ENCODE measurements at places on chromosomes 4 and X.

DNA sequence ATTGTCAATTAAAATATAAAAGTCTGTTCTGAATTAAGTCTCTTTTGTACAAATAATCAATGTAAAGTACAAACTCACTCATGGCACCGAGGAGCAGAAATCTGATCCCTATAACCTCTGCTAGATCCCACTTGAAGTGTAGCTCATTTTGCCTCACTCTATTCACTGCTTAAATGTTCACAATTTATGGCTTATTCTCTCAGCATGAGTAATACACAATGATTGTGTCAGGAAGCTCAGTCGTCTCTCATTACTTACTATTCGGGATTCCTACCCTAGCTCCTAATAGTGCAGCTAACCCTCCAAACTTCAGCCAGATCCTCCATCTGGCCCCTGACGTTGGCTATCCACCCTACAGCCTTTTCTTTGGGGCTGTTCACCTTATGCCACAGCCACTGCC, 4.7 kb upstream of the AMMECR1 start:
- DNase-seq = no peak

DNA sequence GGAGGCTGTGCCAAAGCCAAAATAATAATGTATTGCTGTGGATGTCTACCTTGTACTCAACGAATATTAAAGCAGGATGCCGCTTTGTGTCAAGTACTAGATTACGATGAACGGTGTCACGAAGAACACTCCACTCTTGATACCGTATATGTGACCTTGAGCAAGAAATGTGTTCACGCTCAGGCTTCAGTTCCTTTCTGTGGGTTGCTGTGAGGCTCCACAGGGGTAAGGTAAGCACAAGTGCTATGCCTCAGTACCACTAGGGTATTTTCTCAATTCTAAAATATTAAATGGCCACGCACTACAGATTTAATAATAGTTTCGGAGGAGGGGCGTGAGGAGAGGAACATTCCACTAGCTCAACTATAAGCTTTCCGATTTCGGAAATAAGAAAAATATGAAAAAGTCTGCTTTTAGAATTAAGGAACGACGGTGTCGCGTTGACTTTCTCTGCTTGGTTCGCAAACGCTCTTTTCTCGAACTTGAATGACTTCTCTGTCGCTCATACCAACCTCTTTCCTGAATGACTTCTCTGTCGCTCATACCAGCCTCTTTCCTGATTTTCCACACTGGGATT, 607 bp upstream of the SCOC start:
- DNase-seq = peak; percentile 28

DNA sequence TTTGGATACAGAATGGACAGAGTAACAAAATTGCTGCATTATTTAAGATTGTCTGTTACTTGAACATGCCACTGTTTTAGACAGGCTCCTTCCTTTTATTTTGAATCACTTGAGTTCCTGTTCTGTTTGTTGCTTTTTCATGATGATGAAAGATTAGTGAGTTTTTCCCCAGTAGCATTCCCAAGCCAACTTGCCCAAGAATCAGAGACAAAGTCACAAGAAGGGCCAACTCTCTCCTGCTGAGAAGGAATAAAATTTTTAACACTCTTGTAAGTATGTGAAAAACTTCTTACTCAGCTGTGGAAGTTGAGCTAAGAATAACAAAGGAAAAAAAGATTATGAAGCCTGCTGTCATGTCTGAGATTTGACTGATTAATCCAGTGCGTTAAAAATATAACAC, 104.2 kb downstream of the KLHL8 start:
- no peak for DNase-seq

DNA sequence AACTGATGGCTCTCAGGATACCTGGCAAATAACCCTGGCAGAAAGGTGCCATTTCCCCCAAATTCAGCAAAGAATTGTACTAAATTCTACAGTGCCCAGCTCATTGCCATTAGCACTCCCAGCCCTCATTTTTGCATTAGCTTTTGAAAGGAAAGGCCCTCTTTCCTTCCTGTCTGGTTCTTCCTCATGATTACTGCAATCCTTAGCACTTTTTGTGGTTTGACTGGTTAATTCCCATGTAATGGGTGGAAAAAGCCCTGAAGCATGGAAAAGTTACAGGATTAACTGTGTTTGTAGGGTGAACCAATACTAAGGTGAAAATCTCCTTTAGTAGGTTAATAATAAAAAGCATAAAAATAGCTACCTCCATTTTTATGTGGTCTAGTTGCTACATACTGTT, 139.5 kb downstream of the NPNT start:
- no peak for DNase-seq

DNA sequence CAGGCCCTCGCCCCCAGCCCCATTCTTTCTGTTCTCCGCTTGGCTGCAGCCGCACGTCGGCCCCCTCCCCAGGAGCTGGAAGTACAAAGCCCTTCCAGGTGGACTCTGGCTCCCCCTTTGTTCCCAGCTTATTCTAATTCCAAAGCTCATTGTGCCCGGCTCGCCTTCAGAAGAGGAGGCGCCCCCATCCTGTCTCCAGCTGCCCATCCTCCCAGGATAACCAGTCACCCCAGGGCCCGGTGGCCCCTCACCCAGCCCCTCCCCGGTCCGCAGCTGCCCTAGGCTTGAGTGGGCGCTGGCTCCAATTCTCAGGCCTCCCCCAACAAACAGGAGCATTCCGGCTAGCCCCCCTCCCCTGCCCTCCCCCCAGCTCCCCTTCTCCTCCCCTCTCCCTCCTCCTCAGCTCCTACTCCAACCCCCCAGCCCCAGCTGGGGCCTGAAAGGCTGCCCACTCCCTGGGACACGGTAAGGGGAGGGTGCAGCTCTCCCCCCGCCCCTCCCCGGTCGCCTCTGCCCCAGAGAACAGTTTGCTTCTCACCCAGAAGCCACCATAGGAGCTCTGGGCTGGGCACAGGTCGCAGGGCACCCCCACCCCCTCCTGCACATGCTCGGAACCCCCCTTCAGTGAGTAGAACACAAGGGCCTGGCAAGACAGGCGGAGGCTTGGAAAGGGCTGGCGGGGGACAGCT, 3.1 kb upstream of the SLC6A8 start:
- DNase-seq = no peak

DNA sequence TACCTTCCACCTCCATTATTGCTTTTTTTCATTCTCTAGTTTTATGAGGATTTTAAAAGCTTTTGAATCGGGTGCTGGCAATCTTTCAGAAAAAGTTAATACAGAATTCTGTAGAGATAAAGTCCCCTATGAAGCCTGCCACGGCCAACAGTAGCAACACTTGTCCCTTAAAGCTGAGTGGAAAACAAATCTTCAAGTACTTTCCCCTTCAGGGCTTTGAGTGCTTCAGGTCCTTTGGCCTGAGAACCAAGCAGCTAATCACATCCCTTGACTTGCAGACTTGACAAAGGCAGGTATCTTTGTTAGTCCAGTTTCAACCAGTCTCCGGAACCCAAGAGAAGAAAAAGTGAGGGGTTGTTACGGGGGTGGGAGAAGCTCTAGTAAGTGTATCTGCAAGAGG, 144.4 kb downstream of the ATG4A start:
- DNase-seq = no peak

- DNase-seq = no peak
These were observed 4.3 kb downstream of the CPLX1 start for GRCh38 chr4:821631-822030.

GRCh38 chr4:24722026-24722568, 73.3 kb upstream of the SOD3 start:
- no peak for DNase-seq

- DNase-seq = no peak
These were observed 36.9 kb upstream of the GDPD2 start for GRCh38 chrX:70386235-70386634.

GRCh38 chr4:137664046-137664387, 131.7 kb upstream of the PCDH18 start:
- no peak for DNase-seq

- DNase-seq = no peak
These were observed 123.9 kb downstream of the MID1 start for GRCh38 chrX:10496345-10496965.

- no peak for DNase-seq
These were observed 164.1 kb downstream of the DTHD1 start for GRCh38 chr4:36445480-36445879.

DNA sequence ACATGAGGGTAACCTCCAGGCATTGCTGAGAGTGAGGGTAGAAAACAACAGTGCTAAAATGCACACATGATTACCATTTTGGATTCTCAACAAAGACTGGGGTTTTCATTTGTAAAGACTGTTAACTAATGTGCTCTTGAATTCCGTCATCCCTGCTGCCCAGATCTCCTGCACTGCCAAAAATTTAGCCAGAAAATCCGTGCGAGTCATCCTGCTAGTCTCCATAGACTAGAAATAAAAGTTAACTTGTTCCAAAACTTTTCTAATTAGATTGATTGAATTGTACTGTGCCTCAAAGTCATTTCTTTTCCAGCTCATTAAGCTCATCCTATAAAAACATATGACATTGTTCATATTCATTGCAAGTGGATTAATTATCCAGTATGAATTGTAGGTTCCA, 99.8 kb downstream of the ARSF start:
- DNase-seq = no peak

DNA sequence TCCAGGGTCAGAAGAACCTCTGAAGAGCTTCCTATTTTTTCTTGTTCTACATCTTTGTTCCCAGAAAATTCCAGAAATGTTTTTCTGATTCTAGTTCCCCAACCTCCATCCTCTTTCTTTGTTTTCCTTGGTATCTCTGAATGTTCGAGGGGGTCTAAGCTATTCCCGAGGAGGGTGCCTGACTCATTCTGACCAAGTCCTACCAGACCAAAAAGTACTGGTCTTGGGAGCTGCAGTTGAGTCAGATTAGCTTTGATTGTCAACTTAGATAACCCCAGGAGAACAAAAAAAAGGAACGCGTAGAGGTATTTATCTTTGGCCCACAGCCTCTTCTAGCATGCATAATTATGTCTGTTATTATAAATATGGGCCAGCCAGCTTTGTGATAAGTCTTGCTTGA, 12.1 kb upstream of the TENM3 start:
- no peak for DNase-seq

DNA sequence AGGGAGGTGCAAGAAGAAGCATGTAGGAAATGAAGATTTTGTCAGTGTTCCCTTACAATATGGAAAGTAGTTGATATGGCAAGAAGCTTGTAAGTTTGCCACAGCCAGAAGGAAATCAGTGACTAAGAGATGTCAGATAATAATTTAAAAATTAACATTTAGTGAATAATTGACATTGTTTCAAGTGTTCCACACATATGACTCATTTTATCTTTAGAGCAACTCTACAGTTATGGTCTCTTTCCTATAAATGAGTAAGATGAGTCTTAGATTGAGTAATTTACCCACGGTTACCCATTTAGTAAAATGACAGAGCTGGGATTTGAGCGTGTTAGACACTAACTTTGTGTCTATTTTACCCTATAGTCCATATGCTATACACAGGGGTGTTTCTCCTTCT, 300.3 kb upstream of the IRS4 start:
- DNase-seq = peak; percentile 8

GRCh38 chr4:70753630-70754029, 31.9 kb downstream of the RUFY3 start:
- DNase-seq = no peak

- DNase-seq = no peak
These were observed 205.9 kb downstream of the AASDH start for GRCh38 chr4:56181140-56181953.

DNA sequence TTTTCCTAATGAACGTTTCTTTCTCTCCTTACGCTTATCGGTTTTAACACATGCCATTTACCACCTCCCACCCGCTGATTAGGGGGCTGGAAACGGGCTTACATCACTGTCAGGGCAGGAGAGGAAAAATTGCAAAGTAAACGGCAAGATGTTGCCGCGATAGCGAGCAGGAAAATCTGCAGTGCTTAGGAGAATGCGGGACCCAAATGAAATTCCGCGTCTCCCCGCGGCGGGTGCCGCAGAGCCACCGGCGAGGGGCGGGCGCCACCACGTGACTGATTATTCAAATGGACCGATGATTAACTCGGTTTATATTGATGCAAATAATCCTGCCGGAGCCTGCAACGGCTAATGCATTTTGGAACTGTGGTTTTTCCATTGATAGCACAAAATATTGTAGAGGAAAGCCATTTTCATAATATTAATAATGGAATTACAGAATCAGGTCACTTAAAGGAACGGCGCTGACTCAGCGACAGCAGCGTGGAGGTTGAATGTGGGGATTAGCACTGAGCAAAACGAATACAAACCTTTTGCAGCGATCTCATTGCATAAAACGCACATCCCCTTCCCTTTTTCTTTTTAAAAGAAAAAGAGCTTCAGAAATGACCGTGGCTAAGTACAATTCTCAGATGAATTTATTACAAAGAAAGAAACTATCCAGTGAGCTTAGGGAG, 224.2 kb downstream of the STIM2 start:
- DNase-seq = peak; percentile 3

- DNase-seq = no peak
These were observed 243.3 kb downstream of the GASK1B start for GRCh38 chr4:157929486-157929885.

GRCh38 chrX:80812176-80812575, 2.5 kb upstream of the BRWD3 start:
- DNase-seq = peak; percentile 49

DNA sequence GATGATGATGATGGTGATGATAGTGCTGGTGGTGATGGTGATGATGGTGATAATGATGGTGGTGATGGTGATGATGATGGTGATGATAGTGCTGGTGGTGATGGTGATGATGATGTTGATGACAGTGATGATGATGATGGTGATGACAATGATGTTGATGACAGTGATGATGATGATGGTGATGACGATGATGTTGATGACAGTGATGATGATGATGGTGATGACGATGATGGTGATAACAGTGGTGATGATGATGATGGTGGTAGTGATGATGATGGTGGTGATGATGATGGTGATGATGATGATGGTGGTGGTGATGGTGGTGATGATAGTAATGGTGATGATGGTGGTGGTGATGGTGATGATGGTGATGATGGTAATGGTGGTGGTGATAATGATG, 80.1 kb upstream of the MXRA5 start:
- DNase-seq = no peak

DNA sequence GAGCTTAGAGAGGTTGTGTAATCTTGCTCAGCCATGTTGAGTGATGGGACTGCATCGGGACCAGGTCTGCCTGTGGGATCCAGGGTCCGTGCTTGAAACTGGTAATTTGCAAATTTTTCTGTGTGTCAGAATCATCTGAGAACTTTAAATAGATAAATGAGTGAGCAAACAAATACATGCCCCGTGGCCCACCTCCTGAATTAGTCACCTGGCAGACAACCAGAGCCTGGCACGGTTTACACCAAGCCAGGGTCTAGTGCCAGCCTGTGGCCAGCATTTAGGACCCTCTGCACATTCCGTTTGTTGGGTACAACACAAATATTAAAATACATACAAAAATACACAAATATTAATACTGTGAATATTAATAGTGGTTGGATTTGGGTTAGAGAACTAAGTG, 90.6 kb upstream of the STOX2 start:
- DNase-seq = no peak

DNA sequence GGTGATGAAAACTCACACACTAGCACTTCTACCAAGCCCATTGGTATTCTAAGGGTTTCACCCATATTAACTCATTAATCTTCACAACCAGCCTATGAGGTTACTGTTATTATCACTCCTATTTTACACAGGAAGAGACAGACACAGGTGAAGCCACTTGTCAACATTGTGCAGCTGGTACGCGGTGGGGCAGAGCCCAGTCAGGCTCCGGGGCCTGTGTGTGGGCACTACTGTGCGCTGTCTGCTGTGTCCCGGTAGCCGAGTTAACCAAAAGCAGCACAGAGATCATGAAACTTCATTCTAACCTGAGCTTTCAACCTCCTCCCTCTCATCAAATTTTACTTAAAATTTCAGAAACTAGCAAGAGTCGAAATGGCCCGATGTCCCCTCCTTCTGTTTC, 111.3 kb downstream of the PHKA2 start:
- DNase-seq = no peak

- no peak for DNase-seq
These were observed 192.5 kb upstream of the CLNK start for GRCh38 chr4:10877076-10877475.

GRCh38 chrX:10667143-10667542, 46.8 kb upstream of the MID1 start:
- no peak for DNase-seq

Data from activated CD4-positive, alpha-beta T cell treated with anti-CD3 and anti-CD28 coated beads, Interleukin-2, Interleukin-4, amounts not matched to agents 100 ng/mL and 50 ng/mL, durations not matched to agents 16 hours and 8 hours (primary cell).